ENCODE measurements at places on chromosomes 1 and 21. TPM values are rescaled to one million over a fixed set of nuclear protein-coding genes. Genes with fewer than 3 reads are reported as not detected.

- DNase-seq: peak; percentile 19
Observed at GRCh38 chr1:222618880-222619596, 1.1 kb downstream of the MIA3 start.

IVL gene
- 2.4 TPM for total RNA-seq

- DNase-seq: peak; percentile 4
Observed at GRCh38 chr1:66752000-66752592, at the start of gene DYNLT5. DYNLT5 (plus strand) TSS chr1:66752459; CDS start chr1:66754659, 2,200 bp downstream.

DNA sequence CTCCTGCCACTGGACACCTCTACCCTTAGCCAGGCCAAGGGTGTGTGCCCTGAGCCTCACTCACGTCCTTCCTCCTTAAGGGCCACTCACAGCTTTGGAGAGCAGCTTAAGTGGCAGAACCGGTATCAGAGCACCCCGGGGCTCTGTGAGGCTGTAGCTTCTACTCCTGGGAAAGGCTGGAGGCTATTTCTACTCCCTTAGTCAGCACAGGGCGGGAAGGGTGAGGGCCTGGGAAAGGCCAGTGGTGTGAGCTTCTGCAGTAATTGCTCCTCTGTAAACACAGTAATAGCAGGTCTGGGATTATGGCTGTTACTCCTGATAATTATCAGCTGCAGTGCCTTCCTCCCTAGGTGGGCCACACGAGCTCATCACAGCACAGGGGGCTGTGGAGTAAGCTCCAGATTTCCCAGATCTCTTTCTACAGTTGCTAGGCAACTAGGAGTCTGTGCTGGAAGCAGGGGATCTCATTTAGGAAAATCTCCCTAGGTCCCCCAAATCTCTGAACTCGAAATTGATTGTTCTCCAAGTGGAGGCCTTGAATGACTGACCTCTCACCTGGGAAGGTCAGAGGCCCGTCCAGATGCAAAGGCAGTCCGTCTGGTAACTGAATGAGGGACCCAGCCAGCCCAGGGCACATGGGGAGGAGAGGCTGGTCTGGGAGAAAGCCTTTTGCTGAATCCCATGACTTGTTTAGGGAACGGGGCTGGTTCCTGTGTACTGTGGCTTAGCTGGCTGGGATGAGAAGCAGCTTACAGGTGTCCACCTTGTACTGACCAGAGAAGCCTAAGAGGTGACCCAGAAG lies 29.3 kb downstream of the IER5 start:
- peak; percentile 90 for DNase-seq

- DNase-seq: peak; percentile 93
Observed at GRCh38 chr21:15667010-15667409, 62.8 kb upstream of the USP25 start.

DNA sequence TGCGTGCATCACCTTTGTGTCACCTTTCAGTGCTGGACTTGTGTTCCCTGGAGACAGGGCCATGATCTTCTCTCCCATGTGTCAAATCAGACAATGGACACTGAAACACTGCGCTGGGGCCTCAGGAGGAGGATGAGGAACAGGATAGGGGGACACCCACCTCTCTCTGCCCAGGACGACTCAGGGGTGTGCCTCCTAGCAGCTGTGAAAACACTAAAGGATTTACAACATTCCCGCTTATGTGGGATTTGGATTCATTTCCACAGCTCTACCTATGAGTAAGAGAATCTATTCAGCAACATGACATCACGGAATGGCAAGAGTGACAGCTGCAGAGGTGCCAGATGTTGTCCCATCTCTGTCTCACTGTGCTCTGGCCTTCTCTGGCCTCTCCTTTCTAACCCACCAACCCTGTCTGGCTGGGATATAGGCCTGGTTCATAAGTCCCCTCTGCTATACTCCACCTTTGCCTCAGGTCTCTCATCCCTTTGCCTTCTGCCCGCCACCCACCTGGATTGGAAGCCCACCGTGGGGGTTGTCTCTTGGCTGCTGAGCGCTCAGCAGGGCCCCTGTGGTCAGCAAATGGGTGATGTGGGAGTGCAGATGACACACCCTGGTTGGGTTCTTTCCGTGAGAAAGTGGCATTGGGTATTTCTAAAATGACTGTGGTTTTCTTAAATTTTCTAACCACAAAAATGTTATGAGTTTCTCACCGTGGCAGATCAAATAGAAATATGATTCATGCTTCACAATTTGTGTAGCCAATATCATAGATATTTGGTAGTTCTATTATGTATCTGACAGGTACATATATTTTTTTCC lies 47.1 kb upstream of the TLR5 start:
- DNase-seq: no peak

GRCh38 chr1:173410133-173410793 lies 66.9 kb upstream of the PRDX6 start:
- DNase-seq: no peak

GRCh38 chr1:109985247-109986053 lies 885 bp downstream of the AHCYL1 start:
- no peak for DNase-seq

TRIM46 gene
- total RNA-seq: 5.9 TPM

TSPEAR gene
- total RNA-seq: not detected

DNA sequence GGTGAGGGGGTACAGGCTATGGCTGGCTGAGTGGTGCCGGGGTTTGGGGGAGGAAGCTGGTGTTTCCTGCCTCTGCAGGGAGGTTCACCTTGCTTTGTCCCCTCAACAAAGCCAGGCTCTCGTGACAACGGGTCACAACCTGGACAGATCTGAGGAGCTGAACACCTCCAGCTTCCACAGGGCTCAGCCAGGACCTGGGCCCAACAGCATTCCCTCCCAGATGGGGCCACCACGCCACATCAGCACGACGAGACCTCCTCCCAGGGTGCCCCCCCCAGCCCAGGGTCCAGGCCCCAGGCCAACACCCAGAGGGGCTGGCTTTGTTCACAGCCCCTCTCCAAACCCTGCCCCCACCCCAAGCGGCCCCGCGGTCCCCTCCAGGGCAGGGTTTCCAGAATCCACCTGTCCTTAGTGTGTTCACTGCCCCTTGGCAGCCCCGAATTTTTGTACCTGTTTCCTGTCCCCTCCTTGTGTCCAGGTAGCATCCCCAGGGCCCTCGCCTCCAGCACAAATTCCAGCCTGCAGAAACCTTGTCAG lies 34.7 kb downstream of the UBE2G2 start:
- no peak for DNase-seq

DNA sequence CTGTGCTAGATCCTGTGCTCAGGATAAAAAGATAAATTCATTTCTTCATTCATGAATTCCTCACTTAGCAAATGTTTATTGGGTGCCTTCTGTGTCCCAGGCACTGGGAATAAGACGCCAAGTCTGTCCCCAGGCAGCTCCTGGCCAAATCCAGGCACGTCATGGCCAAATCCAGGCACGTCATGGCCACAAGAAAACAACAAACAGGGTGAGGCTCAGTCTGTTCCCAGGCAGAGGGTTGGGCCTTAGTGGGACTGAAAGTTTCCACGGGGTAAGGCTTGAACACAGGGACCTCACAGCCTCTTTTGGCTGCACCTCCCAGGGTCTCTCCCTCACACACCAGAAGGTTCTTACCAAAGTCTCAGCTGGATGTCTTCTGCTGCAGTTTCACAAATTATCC lies 95.7 kb downstream of the PAX7 start:
- no peak for DNase-seq

DNA sequence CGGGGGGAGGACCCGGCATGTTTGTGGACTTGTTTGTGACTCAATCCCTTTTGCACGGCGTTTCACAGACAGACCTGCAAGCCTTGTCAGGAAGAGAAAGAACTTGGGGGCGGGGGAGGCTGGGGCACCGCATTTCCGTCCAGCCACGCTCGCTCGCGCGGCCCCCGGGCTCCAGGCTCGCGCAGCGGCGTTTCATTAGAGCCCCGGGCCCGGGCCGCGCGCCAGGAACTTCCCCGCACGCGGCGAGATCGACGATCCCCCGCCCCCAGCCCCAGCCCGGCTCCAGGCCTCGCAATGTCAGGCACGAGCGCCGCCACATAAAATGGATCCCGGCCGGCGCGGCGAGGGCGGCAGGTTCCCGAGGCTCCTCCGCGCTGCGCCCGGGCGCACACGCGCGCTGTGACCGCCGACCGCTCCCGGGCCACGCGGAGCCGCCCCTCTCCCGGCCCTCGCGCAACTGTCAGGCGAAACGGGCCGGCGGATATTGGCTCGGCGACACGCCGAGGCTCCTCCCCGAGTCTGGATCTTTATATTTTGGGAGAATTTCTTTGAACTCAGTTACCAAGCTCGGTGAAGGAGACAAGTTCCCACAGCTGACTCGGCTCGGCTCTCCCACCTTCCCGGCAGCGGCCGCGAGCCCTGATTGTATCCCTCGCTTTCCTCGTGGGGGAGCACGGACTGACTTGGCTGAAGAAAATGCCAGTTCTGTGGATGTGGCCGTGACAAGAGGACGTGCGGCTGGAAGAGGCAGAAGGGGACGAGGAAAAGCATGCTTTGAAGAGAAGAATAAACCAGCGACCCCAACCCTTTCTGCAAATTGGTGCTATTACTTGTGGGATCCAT lies at the start of gene KIF26B:
Gene KIF26B (plus strand): TSS at position 557 of the 843 bp plus-strand sequence. CDS start 440 bp downstream, outside the sequence.
- DNase-seq: peak; percentile 77

DDR2 gene
- total RNA-seq: 1.2 TPM

DNA sequence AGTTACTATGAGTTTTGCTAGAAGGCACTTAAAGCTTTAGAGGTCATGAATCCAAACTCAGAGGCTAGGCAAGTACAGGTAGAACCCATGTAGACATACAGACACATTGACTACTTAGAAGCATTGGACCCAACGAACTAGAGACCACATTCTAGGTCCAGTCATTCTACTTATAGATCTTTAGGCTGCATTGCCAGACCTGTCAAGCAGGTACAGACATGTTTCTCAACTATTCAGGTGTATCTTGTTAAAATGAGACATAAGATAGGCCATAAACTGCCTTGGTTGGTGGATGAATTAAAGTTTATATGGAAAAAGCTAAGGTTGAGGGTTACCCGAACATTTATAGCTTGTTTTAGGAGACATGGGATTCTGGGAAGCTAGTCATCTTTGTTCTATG lies 6.5 kb downstream of the ZP4 start:
- no peak for DNase-seq

CACNA1E gene
- not detected for total RNA-seq

C1orf21 gene
- 1.7 TPM for total RNA-seq

DNA sequence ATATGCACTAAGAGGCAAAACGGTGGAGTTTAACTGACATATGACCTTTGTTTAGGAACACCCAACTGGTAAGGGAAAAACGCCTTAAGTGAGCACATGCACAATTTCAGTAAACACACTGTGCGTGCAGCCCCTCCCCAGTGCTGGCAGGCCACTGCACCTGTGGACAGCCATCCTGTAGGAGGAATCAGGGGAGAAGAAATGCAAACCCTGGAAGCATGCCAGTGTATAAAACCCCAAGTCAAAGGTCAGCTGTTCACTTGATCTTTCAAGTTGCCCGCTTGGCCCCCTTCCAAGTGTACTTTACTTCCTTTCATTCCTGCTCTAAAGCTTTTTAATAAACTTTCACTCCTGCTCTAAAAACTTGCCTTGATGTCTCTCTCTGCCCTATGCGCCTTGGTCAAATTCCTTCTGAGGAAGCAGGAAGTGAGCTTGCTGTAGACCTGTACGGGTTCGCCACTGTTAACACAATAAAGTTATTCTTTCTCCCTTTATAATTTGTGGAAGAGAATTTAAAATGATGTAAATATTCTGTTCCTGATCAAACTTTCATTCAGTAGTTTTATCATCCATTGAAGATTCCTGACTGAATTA lies 31.8 kb downstream of the USP25 start:
- DNase-seq: no peak

CYYR1 gene
- total RNA-seq: 1.5 TPM

CASZ1 gene
- total RNA-seq: 7.8 TPM

GRCh38 chr1:204087893-204088528 lies 15.1 kb downstream of the SOX13 start:
- DNase-seq: no peak

GRCh38 chr1:248808876-248809275 lies 16.8 kb downstream of the SH3BP5L start:
- no peak for DNase-seq

TMEM82 gene
- total RNA-seq: not detected

GRCh38 chr1:228037401-228038386 lies 30.9 kb downstream of the WNT3A start:
- peak; percentile 20 for DNase-seq

GRCh38 chr1:95323123-95323522 lies 89.1 kb downstream of the RWDD3 start:
- DNase-seq: peak; percentile 30

DNA sequence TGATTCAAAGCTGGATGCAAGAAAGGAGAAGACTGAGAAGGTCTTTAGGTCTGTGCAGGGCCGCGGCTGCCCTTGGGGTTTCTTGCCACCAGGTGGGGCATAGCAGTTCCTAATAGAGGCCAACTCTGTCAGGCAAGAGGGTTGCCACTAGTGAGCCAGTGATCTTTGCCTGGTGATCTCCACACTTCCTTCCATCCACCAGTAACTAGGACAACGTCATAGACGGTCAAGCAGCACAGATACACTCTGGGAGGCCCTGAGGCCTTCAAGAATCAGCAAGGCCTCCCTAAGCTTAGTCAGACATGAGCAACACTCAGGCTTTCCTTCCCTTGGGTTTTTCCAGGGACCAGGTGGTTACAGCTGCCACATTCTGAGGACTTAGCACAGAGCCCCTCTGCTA lies 32.9 kb upstream of the ATP2B4 start:
- no peak for DNase-seq

- DNase-seq: peak; percentile 36
Observed at GRCh38 chr1:83839566-83840173, 159.3 kb downstream of the TTLL7 start.

GRCh38 chr21:14817311-14817710 lies 247.5 kb downstream of the NRIP1 start:
- no peak for DNase-seq

DNA sequence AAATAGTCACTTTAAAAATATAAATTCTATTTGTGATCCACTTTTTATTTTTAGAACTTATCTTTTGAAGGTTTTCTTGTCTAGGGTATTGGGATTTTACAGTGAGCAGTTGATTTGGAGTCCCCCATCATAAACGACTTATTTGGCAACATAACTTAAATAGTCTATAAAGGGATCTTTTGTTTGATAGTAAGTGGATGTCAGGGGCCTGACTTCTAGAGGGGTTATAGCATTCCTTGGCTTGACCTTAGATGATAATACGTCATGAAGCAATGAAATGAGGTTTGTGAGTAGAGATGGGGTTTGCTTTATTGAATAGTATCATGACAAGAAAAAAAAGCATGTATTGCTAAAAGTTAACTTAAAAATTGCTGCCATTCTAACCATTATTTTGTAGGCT lies 17.8 kb downstream of the VPS45 start:
- no peak for DNase-seq

DNA sequence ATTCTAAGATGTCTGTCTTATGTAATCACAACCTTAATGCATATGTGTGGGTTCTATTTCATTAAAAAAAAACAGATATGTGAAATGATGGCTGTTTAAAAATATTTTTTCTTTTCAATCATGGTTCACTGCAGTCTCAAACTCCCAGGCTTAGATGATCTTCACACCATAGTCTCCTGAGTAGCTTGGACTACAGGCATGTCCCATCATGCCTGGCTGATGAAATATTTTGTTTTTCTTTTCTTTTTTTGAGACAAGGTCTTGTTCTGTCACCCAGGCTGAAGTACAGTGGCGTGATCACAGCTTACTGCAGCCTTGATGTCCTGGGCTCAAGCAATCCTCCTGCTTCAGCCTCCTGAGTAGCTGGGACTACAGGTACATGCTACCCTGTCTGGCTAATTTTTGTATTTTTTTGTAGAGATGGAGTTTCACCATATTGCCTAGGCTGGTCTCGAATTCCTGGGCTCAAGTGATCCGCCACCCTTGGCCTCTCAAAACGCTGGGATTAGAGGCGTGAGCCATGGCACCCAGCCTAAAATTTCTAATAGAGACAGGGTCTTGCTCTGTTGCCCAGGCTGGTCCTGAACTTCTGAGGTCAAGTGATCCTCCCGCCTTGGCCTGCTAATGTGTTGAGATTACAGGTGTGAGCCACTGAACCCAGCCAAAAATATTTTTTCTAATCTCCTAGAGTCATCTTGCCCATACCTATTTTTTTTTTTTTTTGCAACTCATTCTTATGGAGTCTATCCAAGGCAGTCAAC lies 67.6 kb downstream of the GIPC2 start:
- DNase-seq: no peak
